ENCODE measurements at places on chromosomes 7 and 10.

- DNase-seq = no peak
Measured at GRCh38 chr10:61125560-61126170, 181.7 kb upstream of the RHOBTB1 start.

- DNase-seq = no peak
Measured at GRCh38 chr7:88670536-88670935, 89.0 kb upstream of the ZNF804B start.

DNA sequence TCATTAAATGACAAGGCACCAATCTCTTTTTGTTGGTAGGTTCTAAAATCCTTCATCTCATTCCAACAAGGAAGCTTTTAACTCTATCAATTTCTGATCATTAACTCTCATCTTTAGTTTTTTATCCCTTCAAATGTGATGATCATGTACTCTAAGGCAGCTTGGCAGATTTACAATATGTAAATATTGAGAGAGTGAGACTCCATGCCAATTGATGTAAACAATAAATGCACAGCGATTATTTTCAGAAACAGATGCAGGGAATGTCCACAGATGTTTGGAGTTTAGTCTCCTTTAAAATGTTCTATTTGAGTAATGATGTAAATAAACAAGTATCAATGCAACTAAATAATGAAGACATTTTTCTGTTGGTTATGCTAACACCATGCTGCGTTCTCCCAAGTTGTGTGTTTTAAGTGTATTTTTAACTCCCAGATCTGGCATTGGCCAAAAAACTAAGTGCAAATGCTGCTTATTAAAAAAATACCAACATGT is 213.8 kb downstream of the AHR start:
- no peak for DNase-seq

DNA sequence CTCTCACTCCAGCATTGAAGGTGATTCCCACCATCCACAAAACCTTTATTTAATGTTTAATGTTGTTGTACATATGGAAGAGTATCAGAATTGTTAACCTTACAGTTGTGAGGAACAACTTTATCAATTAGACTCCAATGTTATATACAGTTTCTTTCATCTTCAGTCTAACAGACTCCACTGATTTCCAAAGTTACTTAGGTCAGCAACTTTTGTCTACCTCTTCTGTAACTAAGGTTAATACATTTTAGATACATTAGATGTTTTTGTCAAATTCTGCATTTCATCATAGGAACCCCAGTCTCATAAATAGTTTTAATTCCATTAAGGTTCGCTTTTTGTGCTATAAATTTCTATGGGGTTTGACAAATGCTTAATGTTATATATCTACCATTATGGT is 223.9 kb upstream of the POM121L12 start:
- no peak for DNase-seq

DNA sequence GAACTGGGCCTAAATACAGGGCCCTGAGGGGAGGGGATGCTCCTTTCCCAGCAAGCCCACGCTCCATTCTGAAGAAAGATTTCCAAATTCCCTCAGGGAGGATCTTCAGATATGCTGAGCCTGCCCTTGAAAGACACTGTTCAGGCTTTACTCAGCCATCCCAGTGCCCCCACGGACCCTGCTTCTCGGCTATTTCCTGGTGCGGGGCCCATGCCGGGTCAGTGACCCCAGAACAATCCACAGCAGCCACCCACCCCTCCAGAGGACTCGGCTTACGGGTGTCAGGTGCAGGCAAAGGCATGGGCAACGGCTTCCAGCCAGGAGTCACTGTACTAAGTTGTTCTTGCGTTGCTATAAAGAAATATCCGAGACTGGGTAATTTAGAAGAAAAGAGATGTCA is 137.1 kb downstream of the OAT start:
- no peak for DNase-seq

DNA sequence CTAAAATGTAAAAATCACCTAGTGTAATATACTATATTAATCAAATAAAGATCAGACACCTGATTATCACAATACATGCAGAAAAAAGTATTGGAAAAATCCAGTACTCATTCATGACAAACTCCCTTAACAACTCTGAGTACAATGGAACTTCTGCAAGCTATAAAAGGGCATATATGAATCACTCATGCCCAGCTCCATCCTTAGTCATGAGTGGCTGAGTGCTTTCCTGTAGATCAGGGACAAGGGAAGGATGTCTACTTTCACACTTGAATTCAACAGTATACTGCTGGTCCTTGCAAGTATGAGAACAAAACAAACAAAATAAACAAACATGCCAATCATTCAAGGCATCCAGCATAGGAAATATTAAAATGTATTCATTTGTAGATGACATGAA is 116.5 kb downstream of the ADARB2 start:
- DNase-seq = no peak

DNA sequence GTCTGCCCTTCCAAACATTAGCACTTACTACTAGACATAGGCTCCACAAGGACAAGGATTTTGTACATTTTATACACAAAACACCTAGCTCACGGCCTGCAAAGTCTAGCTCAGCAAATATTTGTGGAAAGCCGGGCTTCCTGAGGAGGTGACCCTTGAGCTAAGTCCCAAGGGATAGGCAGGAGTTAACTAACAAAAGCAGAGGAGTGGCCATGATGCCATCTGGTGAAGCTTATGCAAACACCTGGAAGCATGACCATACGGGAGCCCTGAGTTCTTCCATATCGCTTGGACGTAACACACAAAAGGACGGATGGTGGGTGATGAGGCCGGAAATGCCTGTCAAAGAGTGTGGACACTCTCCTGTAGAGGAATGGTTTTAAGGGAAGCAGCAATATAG is 25.9 kb upstream of the YAE1 start:
- DNase-seq = no peak

DNA sequence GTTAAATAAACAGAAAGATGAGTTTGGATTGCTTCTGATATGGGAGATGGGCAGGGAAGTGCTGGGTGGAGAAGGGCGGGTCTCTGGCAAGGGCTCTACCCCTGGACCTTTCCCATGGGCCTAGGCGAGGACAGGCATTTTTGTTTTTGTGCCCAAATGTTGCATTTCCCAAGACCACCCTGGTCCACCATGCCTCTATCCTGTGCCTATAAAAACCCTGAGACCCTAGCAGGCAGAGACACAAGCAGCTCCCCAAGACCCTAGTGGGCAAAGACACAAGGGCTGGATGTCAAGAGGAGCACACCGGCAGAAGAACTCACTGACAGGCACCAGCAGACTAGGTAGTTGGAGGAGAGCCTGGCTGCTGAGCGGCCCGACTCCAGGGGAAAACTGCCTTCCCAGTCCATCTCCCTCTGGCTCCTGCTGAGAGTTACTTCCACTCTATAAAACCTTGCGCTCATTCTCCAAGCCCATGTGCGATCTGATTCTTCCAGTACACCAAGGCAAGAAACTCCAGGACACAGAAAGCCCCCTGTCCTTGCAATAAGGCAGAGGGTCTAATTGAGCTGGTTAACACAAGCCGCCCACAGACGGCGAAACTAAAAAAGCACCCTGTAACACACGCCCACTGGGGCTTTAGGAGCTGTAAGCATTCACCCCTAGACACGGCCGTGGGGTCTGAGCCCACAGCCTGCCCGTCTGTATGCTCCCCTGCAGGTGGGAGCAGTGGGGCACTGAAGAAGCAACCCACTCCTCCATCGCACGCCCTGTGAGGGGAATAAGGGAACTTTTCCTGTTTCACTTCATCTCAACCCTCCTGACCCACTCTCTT is 291.4 kb downstream of the PTPRN2 start:
- DNase-seq = no peak

Measured in stimulated activated CD4-positive, alpha-beta T cell treated with anti-CD3 and anti-CD28 coated beads, Interleukin-1b, Interleukin-23, amount 100 ng/mL, for 1 hour (primary cell).